ENCODE measurements at places on chromosomes 1 and 21. TPM values are rescaled to one million over a fixed set of nuclear protein-coding genes. Genes with fewer than 3 reads are reported as not detected.

PAQR6 gene
- 7.7 TPM for total RNA-seq

S100A7A gene
- not detected for total RNA-seq

DOP1B gene
- 23.8 TPM for total RNA-seq

DNA sequence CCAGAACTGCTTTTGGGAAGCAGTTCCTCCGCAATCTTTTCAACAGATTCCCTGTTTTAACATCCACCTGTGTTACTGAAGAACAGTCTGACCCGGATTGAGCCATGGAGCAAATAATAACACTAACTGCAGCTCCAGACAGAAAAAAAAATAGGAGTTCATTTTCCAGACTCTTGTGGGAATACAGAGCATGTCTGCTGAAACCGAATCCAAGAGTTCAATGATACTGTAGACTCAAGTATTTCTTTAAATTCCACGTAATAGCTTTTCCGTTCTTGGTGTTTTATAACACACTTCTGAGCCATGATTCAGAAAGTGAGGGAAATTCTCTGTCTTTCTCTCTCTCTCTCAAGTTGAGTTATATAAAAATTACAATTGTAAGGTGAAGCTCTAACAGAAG is 60.6 kb downstream of the DDAH1 start:
- DNase-seq = no peak

DNA sequence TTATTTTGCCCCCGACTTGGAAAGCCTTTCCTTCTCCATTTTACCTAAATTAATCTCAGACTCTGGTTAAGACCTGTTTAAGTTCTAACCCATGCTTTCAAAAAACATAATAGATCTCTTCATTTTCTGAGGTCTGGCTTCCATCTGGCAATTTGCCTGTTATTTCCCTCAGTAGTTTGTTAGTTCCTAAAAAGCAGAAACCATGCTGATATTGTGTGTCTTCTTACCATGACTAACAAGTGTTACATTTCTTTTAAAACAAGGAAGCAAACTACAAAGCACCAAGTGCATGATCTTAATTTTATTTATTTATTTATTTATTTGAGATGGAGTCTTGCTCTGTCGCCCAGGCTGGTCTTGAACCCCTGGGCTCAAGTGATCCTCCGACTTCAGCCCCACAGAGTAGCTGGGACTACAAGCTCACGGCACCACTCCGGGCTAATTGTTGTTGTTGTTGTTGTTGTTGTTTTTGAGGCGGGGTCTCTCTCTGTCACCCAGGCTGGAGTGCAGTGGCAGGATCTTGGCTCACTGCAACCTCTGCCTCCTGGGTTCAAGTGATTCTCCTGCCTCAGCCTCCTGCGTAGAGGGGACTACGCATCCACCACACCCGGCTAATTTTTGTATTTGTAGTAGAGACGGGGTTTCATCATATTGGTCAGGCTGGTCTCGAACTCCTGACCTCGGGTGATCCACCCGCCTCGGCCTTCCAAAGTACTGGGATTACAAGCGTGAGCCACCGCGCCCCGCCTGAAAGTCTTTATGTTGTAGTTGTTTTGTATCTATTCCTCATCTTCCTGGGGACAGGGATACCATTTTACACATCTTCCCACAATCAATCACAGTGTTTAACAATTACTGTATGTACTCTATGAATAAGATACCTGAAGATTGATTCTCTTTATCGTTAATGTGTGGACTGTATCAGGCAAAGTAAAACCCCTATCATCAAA is 1.3 kb upstream of the PATJ start:
- DNase-seq = no peak

DNA sequence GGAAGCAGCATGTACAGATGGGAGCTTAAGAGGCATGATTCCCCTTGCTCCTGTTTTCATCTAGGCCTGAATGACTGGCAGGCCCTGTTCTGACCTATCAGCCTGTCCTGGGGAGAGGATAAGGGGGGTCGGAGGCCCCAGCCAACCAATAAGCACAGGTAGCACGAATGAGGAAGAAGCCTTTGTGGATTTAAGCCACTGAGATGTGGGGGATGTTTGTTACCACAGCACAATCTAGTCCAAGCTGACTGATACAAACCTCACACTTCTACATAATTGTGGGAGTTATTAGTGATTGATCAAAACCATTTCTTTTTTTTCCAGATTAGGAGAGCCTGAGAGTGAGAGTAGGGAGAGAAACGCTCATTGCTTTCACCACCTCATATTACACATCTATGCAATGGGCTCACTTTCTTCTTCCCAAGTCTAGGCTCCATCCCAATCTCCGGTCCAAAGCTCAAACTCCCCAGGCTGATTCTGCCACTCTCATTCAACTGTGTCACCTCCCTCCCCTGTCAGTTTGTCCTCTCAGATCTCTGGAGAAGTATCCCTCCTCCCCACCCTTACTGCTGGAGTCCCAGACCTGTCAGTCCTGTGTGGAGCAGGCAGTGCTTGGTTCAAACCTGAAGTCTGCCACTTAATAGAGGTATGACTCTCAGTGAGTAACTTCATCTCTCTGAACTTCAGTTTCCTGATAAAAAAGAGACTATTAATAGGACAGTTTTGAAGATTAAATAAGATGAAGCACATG is 220.5 kb downstream of the PTPRU start:
- no peak for DNase-seq

- DNase-seq = no peak
Observed at GRCh38 chr1:28066393-28067154, 21.8 kb downstream of the EYA3 start.

- no peak for DNase-seq
Observed at GRCh38 chr1:94828251-94828650, 8.1 kb downstream of the SLC44A3 start.

GRCh38 chr1:162204129-162204822 is 134.8 kb downstream of the NOS1AP start:
- DNase-seq = no peak

GRCh38 chr1:1593834-1594601 is 5.9 kb downstream of the FNDC10 start:
- DNase-seq = no peak

- DNase-seq = no peak
Observed at GRCh38 chr1:157415661-157416060, 136.7 kb downstream of the FCRL5 start.
